ENCODE measurements at places on chromosomes 7 and 10.

GRCh38 chr7:1942243-1942940 lies 272.3 kb downstream of the ELFN1 start:
- DNase-seq: no peak

DNA sequence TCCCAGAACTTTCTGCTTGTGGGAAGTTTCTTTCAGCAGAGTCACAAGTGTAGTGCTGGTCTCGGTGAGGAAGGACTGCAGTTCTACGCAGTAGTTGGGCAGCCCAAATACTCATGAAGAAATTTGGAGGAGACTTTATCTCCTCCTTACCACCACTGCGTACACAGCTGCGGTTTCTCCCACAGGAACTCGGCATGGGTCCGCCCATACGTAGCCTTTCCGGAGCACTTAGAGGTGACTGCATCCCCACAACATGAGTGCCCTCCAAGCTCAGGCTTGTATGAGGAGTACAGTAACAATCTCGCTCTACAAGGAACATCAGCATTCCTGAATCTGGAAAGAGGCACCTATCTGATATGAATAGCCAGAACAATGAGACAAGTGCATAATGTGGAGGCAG lies 549.2 kb upstream of the SEMA3D start:
- no peak for DNase-seq

DNA sequence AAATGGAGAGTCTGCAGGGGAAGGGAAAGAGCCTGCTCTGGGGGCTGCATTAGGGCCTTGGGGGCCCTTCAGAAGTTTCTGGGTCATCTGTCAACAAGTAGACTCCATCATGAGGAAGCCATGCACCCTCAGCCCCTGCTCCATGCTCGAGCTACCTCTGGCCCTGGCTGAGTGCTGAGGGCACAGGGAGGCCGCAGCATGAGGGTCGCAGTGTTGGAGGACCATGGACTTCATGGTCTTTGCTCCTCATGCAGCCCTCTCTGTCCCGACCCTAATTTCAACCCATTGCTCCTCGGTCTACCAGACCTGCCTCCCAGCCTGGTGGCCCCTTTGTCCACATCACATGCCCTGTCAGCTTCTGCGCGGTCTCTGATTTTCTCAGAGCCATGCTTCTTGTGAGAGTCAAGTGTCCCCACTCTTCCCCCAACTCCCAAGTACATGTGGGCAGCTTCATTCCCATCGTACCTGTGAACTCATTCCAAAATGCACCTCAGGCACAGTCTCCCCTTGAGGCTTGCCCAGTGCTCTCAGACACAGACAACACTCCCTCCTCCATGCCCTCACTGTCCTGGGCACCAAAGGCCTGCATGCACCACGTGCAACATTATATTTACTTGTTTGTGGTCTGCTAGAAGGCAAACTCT lies 14.7 kb downstream of the ZNF488 start:
- DNase-seq: no peak

DNA sequence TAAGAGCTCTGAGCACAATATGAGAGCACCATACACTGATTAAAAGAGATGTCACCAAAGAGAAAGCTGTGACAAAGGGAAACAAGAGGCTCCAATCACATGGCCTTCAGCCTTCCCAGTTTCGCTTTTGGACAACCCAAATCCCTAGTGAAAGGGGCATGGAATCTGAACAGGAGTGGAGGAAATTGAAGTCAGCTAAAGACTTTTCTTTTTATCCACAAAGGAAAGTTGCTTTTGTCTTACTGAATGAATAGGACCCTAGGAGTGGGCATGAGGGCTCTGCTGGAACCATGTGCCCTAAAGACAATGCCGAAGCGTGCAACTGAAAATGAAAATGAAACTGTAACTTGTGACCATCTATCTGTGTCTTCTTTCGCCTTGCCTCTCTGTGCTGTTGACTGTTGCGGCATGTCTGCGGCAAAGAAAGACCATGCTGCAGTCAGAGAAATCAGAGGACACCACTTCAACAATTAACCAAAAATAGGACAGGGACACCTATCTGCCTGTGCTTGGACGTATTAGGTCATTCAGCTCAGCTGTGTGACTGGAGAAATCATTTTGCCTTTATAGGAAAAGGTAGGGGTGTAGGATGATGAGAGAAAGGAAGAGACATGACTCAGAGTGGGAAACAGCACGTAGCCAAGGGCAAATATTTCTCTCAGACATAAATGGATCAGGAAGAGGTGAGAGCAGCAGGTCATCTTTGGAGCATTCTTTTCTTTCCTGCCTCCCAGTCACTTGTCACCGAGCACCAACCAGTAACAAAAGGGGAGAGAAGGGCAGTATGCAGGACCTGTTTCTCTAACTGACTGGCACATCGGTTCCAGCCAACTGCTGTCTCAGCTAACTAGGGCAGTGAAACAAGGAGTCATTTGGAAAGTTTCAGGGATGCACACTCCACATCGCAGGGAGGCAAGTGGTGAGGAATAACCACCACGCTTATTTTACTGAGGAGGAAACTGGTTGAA lies 12.3 kb downstream of the CAV2 start:
- DNase-seq: no peak

DNA sequence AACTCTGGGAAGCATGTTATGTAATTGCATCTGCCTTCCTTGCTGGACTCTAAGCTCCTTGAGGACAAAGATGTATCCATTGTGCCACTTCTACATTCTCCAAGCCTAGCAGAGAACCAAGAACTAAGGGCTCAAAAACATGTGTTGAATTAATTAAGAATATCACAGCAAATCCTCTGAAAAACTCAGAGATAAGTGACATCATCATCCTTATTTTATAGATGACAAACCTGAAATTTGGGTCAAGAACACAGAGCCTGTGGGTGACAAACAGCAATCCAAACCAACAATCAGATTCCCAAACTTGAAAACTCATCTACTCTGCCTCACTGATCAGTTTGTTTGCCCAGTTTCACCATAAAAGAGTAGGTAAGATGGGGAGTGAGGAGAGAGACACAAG lies 503.6 kb upstream of the LRRN3 start:
- no peak for DNase-seq

DNA sequence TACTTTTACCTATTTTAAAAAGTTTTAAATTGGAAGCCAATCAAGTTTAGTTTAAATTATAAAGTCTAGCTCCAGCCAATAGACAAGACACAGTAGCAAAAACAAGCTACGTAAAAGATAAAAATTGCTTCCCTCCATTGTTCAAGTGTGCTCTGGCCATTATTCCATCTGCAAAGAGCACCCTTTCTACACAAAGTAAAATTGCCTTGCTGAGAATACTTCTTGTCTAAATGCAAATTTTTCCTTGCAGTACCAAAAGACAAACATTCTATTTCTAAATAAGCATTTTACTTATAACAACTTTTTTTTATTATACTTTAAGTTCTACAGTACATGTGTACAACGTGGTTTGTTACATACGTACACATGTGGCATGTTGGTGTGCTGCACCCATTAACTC lies 75.9 kb upstream of the ZNF746 start:
- DNase-seq: no peak

DNA sequence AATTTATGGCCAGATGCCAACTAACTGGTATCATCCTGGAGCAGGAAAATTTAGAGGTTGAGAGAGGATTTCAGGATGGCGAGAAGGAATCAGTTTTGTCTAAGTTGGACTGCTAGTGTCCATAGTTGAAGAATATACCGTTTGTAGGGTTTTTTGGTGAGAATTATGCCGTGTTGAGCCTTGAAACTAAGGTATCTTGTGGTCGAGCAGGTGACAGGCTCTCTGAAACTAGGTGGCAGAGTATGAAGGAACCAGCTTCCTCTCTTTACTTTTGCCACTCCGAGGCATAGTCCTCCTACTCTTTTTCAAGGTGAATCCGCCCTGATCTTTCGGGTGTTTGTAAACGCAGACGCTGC lies 9.7 kb downstream of the MDFIC start:
- no peak for DNase-seq

DNA sequence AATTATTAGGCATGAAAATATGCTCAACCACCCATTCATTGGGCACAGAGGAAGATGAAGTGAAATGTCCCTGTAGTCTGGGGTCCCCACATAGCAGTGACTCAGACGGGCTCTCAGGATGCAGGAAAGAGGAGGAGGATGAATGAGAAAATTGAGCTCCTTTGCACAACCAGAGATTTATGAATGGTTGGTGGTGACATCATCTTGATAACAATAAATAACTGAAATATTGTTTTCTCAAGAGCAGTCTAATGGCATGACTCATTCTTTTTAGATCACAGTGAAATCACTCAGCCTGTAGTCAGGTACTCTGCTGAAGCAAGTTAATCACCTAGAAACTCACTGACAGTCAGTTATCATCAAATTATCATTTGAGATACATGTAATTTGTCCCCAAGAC lies 254.1 kb downstream of the RELN start:
- DNase-seq: no peak

GRCh38 chr10:76206797-76207352 lies 775.5 kb downstream of the LRMDA start:
- no peak for DNase-seq

DNA sequence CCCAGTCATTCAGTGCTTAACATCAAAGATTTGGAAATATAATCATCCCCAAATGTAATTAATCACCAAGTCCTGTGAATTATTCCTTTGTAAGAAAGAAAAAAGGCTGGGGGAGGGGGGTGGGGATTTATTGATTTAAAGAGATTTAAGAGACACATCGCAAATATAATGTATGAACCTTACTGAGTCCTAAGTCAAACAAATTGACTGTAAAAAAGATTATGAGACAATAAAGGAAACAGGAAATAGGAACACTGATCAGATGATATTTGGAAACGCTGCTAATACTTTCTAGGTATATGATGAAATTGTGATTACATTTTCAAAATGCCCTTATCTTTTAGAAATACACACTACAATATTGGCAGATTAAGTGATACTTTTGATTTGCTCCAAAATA lies 92.5 kb downstream of the ATE1 start:
- no peak for DNase-seq

DNA sequence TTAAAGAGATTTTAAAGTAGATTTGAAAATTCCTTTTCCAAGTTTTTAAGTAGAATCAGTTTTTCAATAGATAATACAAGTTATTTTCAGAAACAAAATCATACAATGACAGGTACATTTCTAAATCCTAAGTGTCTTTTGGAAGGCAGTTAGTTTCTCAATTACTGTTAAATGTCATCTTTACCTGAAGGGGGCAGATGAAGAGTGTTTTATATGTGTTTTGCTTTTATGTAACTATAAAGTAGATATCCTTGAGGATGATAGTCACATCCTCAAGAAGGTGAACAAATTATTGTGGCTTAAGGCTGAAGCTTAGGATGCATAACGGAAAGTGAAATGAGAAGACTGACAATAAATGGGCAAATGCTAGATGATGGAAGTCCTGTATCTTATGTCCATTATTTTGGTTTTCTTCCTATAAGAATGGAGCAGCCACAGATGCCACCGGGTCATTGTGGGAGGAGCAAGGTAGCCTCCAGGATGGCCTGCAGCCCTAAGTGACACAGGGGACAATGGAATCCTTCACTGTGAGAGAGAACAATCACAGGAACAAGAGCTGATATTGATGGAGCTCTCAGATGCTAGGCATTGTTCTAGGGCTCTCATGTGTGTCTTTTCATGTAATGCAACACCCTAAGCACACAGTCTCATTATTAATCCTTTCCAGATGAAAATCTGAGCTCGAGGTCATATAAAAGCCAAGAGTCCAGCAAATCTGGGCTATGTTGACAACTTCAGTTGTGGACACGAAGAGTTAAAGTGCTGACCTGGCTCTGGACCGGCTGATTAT lies 14.1 kb upstream of the MKX start:
- peak; percentile 12 for DNase-seq

GRCh38 chr7:29815181-29816105 lies 9.1 kb downstream of the WIPF3 start:
- DNase-seq: no peak

- no peak for DNase-seq
Measured at GRCh38 chr10:103276251-103276895, 565 bp upstream of the INA start.

Measured in endothelial cell (in vitro differentiated cells).